ENCODE measurements at places on chromosomes 1 and 21. TPM values are rescaled to one million over a fixed set of nuclear protein-coding genes. Genes with fewer than 3 reads are reported as not detected.

Gene LRRC71
- total RNA-seq = 0.14 TPM

Gene OR2T11
- total RNA-seq = not detected

Gene SELL
- total RNA-seq = not detected

Gene SAMD11
- total RNA-seq = 1.1 TPM

Gene PGLYRP4
- not detected for total RNA-seq

Gene FBLIM1
- 152 TPM for total RNA-seq

Gene NFIA
- total RNA-seq = 5.9 TPM

Gene CLDN19
- not detected for total RNA-seq

Gene EYA3
- total RNA-seq = 27.6 TPM

Gene RCOR3
- total RNA-seq = 21.4 TPM

Gene MOV10
- total RNA-seq = 52.1 TPM

Gene OR6K3
- total RNA-seq = not detected

Gene LIN28A
- total RNA-seq = not detected

Gene TSSK3
- 0.57 TPM for total RNA-seq

Gene SYT14
- 1.8 TPM for total RNA-seq

Gene RXFP4
- total RNA-seq = not detected

Gene AGRN
- 155 TPM for total RNA-seq

Gene MYOM3
- total RNA-seq = 0.14 TPM

Gene B4GALT2
- total RNA-seq = 73.1 TPM

Gene RAP1GAP
- not detected for total RNA-seq

Gene TENT5C
- total RNA-seq = 1.5 TPM

Gene GNG12
- total RNA-seq = 209 TPM

Gene FMO4
- 1.1 TPM for total RNA-seq

Gene TRIM45
- total RNA-seq = 0.88 TPM

Gene SEC16B
- total RNA-seq = 2.0 TPM

Gene GFI1
- 0.57 TPM for total RNA-seq

Gene TEX38
- not detected for total RNA-seq

Gene SYT11
- 29.3 TPM for total RNA-seq

Gene PWP2
- 1.8 TPM for total RNA-seq

Gene CD48
- not detected for total RNA-seq

Gene WDR3
- 29.2 TPM for total RNA-seq

Gene MLLT11
- 2.8 TPM for total RNA-seq

Gene PGBD2
- 6.0 TPM for total RNA-seq

Gene RCC2
- total RNA-seq = 125 TPM

Gene ARMH1
- not detected for total RNA-seq

Gene AMY1A
- total RNA-seq = not detected

Gene PEAR1
- 16.2 TPM for total RNA-seq

Gene PTPRU
- total RNA-seq = 30.9 TPM

Gene REG4
- not detected for total RNA-seq

Gene SPOCD1
- 148 TPM for total RNA-seq

Gene CBS
- total RNA-seq = 101 TPM

Gene CHAF1B
- total RNA-seq = 7.7 TPM

Gene MYOC
- total RNA-seq = not detected

Gene PDE4B
- 72.3 TPM for total RNA-seq

Gene FCRL3
- total RNA-seq = not detected
